ENCODE measurements at places on chromosomes 3 and 15.

- no peak for DNase-seq
Observed at GRCh38 chr3:180611006-180611405, 9.0 kb downstream of the TTC14 start.

- no peak for DNase-seq
Observed at GRCh38 chr3:35484929-35485530, 154.3 kb upstream of the ARPP21 start.

- DNase-seq: no peak
Observed at GRCh38 chr3:152780553-152780952, 54.4 kb upstream of the P2RY1 start.

GRCh38 chr3:113668015-113668414 is 28.4 kb downstream of the USF3 start:
- peak; percentile 23 for DNase-seq

GRCh38 chr3:184761075-184761841 is 49.4 kb upstream of the MAGEF1 start:
- no peak for DNase-seq

GRCh38 chr3:122665881-122666280 is 14.8 kb upstream of the PARP14 start:
- DNase-seq: no peak

GRCh38 chr3:130728037-130728436 is 18.6 kb downstream of the PIK3R4 start:
- no peak for DNase-seq

DNA sequence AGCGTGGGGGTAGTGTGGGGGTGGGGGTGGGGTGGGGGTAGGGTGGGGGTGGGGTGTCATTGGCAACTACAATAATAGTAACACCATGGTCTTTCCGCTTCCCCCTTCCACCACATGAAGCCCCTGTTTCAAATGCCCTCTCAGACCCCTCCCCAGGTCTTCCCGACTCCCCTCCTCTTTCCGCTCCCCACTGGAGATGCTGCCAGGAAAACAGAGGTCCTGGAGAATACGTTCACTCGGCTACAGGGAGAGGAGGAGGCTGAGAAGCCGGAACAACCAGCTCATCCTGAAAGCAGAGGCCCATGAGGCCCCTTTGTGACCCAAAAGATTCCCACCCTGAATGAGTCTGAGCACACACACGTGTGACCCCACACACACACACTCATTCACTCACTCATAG is 75.4 kb downstream of the CPN2 start:
- DNase-seq: no peak

Measured in renal cortex interstitium (tissue), 15 donors.